ENCODE measurements at places on chromosomes 6 and 20.

- no peak for DNase-seq
Measured at GRCh38 chr6:52373151-52373690, 11.3 kb downstream of the PAQR8 start.

DNA sequence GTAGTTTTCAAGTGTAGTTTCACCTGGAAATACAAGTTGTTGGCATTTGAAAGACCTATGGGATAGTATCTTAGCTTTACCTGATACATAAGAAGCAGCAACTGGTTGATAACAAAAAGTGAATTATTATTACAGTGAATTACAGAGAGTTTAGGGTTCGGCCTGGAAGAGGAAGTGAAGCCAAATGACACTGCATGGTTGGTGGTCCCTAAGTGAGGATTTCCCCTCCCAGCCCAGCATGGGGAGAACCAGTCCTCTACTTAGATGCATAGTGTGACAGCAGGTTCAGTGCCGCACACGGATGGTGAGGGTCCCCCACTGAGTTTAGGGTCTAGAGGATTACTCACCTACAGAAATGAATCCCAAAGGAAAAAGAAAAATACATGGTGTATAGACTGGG lies 18.1 kb downstream of the HLA-DPB1 start:
- no peak for DNase-seq

DNA sequence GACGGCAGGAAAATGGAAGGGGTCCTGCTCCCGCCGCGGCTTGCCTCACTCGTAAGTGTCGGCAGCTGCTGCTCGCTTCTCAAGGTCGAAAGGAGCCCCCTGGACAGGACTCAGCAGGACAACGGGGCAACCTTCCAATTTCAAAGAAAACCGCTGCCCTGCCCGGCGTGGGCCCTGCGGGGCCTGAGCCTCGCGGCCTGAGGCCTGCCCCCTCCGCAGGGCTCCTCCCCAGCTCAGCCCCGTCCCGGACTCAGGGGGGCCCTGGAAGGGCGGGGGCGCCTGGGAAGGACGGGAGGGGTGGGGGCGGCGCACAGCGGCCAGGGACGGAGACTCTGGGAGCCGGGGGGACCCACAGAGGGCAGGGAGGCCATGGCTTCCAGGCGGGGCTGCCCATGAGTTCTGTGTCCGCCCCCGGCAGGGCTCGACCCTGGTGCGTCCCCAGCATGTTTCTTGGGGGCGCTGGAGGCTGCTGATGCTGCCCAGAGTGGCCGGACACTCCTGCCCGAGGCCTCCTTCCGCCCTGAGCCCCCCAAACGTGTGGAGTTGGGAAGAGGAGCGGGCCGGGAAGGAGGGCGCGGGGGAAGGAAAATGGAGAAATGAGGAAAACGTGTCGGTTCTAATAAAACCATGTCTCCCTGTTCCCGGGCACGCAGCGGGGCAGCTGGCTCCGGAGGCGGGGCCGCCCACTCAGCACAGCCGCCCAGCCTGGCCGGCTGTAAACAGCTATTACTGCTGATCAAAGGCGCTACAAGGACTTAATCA lies 114.6 kb downstream of the DLL1 start:
- no peak for DNase-seq

- DNase-seq, result no peak
Measured at GRCh38 chr6:168623736-168624135, 182.8 kb downstream of the SMOC2 start.
